ENCODE measurements at places on chromosomes 1 and 21.

GRCh38 chr1:91799159-91799558 lies 86.8 kb downstream of the TGFBR3 start:
- no peak for DNase-seq

DNA sequence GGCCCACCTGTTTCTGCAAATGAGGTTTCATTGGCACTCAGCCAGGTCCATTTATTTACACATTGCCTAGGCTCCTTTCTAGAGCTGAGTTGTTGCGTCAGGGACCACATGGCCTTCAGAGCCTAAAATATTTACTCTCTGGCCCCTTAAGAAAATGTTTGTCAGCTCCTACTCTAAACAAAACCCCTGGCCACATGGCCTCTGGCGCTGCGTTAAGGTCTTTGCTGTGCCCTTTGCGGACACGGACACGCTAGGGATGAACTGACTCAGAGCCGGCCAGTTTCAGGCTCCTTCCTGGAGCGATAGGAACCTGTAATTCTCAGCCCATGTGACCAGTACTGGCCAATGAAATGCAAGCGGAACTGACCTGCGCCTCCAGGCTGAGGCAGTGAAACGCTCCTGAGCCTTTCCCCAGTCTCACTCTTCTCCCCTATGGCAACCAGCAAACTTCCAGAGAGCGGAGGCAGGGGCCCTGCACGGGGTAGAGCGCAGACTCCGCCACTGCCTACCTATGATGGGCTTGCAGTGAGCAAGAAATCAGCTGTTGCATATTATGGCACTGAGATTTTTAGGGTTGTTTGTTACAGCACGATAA lies 160.3 kb downstream of the ETS2 start:
- peak; percentile 16 for DNase-seq

- no peak for DNase-seq
Measured at GRCh38 chr1:16145030-16145661, 10.7 kb downstream of the EPHA2 start.

DNA sequence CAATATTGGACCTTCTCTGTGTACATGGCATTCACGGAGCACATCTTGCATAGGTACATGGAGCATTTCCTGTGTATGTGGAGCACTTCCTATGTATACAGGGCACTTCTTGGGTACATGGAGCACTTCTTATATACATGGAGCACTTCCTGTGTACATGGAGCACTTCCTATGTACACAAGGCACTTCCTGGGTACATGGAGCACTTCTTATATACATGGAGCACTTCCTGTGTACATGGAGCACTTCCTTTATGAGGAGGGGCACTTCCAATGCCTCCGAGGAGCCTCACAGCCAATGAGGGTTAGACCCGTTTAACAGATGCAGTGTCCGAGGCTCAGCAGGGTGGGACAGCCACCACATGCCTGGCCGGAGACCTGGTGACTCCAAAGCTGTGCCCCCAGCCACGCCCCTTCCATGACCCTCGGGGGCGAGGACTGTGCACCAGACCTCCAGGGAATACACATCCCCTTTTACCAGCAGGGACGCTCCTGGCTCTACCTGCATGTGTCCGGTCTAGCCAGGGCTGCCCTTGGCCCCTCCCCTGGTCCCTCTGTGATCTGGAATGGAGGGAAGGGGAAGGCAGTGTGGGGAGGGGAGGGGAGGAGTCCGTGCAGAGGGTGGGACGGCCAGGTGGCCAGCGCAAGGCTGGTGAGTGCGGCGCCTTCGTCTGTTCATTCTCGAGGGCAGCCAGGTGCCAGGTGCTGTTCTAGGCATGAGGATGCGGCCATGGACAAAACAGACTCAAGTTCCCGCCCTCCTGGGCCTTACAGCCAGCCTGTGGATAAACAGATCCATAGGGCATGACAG lies 195.1 kb upstream of the TMEM51 start:
- DNase-seq: no peak
